NCI-H1105 treated with DMSO at 0.1 percent for 48 hours (cell line): ENCODE measurements at places on chromosomes 16 and 17.
A peak's percentile ranks its signal among the peaks of the same experiment; 100 is the strongest.

- DNase-seq, result no peak
Measured at GRCh38 chr17:68305142-68305541, 13.8 kb downstream of the ARSG start.

DNA sequence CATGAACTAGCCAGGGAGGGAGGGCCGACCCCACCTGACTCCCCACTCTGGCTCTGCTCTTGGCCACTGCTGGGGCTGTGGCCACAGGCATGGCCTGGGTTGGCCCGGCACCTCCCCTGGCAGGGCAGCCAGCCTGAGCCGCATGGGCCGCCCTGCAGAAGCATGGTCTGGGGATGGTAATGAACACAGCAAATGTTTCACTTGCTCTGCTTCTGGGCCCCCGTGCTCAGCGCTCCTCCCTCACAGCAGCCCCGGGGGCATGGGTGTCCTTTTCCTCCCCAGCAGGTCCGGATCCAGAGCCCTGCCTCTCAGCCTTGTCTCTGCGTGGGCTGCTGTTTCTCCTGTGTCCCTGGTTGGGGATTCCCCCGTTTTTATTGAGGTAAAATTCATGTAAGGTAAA is 30.9 kb upstream of the KCNJ12 start:
- no peak for DNase-seq

- no peak for DNase-seq
Measured at GRCh38 chr16:82395212-82395611, 225.2 kb upstream of the MPHOSPH6 start.

- no peak for DNase-seq
Measured at GRCh38 chr16:10338426-10338825, 47.4 kb upstream of the ATF7IP2 start.

- no peak for DNase-seq
Measured at GRCh38 chr17:41697122-41697962, 8.7 kb downstream of the EIF1 start.

- DNase-seq, result peak; percentile 57
Measured at GRCh38 chr17:29124135-29124924, 55.9 kb downstream of the MYO18A start.

- DNase-seq, result no peak
Measured at GRCh38 chr16:31099860-31100638, 5.5 kb upstream of the VKORC1 start.

GRCh38 chr17:81878294-81878693 is 7.2 kb upstream of the ARHGDIA start:
- DNase-seq, result no peak

GRCh38 chr17:4881761-4882555 is 17.4 kb upstream of the C17orf107 start:
- DNase-seq, result peak; percentile 80

DNA sequence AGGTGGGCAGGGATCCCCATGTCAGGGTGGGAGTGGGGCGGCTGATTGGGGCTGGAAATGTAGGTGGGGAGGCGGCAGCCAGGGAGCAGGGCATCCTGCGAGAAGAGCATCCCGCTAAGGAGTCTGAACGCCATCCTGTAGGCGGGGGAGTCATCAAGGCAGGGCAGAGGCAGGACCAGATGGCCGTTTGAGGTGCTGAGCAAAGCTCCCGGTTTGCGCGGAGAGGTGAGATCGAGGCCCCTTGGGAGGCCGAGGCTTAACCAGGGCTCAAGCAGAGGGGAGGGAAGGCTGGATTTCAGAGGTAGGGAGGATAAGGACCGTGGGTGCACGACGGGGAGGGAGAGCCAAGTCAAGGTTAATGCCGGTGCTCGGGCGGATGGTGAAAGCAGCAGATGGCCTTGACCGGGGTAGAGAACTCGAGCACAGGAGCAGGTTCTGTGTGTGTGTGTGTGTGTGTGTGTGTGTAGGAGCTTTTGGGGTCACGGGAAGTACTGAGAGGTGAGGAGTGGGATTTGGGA is 472 bp upstream of the NME2 start:
- DNase-seq, result no peak

GRCh38 chr17:82332669-82333278 is 792 bp downstream of the SECTM1 start:
- no peak for DNase-seq
